Ascending aorta (tissue), 2 donors: ENCODE measurements at places on chromosomes 1 and 21. TPM values are rescaled to one million over a fixed set of nuclear protein-coding genes. Genes with fewer than 3 reads are reported as not detected.
A peak's percentile ranks its signal among the peaks of the same experiment; 100 is the strongest.

The DMBX1 gene
- not detected for total RNA-seq

GRCh38 chr1:32195972-32196823, 4.2 kb upstream of the CCDC28B start:
- no peak overlapping the region for H3K4me3 ChIP-seq
- H3K27ac ChIP-seq = no peak overlapping the region
- DNase-seq = no peak
- H3K36me3 ChIP-seq = peaks cover 74% of the 10 kb centered on the region

DNA sequence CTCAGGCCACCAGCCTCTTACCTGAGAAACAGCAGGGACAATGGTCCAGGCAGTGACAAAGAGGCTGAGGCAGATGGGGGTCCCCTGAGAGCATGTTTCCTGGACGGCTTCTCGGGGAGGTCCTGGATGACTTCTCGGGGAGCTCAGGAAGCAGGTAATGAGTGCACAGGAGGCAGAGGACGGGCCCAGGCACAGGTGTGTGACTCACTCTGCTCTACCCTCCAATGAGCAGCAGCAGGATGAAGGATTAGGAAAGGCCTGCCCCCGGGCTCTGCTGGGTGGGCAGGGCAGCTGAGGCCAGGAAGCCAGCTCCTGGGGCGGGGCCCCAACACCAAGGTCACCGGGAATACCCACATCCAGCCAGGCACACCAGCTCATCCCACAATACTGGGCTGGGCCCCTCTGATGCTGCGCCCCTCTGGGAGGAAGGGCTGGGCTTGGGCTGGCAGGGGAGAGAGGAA, 17.2 kb upstream of the PTAFR start:
- H3K27me3 ChIP-seq = no peaks in the 10 kb centered on the region
- peaks cover 3% of the 10 kb centered on the region for H3K36me3 ChIP-seq
- H3K27ac ChIP-seq = no peak overlapping the region
- no peak overlapping the region for H3K4me3 ChIP-seq
- peak; percentile 48 for DNase-seq

DNA sequence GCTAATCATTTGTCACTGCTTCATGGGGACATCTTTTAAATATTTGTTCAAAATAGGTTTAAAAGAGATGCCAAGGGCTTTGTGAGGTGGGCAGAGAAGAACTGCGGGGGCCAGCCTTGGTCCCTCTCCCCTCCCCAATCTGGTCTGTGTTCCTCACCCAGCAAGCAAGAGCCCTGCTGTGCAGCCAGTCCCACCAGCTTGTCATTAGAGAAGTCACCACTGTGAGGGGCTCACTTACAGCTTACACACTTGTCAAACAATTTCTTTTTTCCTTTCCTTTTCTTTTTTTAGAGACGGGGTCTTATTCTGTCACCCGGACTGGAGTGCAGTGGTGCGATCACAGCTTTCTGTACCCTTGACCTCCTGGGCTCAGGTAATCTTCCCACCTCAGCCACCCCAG, 10.4 kb upstream of the CDK18 start:
- no peak overlapping the region for H3K4me3 ChIP-seq
- peaks cover 3% of the 10 kb centered on the region for H3K4me1 ChIP-seq
- H3K27me3 ChIP-seq = no peaks in the 10 kb centered on the region
- no peak for DNase-seq
- H3K27ac ChIP-seq = no peak overlapping the region
- no peaks in the 10 kb centered on the region for H3K36me3 ChIP-seq
